Ovary (tissue), 10 donors: ENCODE measurements at places on chromosomes 7 and 10. TPM values are rescaled to one million over a fixed set of nuclear protein-coding genes. Genes with fewer than 3 reads are reported as not detected.

Gene NAT16
- total RNA-seq: not detected

Gene CALHM3
- total RNA-seq: not detected

Gene PTF1A
- total RNA-seq: not detected

- no peaks in the 10 kb centered on the region for H3K36me3 ChIP-seq
- no peak for DNase-seq
These were observed 171.1 kb downstream of the GLI3 start for GRCh38 chr7:42065942-42066341.

Gene TMEM229A
- total RNA-seq: not detected

Gene PTPRE
- total RNA-seq: 7.4 TPM

Gene PAX4
- not detected for total RNA-seq

Gene UTF1
- 0.35 TPM for total RNA-seq

DNA sequence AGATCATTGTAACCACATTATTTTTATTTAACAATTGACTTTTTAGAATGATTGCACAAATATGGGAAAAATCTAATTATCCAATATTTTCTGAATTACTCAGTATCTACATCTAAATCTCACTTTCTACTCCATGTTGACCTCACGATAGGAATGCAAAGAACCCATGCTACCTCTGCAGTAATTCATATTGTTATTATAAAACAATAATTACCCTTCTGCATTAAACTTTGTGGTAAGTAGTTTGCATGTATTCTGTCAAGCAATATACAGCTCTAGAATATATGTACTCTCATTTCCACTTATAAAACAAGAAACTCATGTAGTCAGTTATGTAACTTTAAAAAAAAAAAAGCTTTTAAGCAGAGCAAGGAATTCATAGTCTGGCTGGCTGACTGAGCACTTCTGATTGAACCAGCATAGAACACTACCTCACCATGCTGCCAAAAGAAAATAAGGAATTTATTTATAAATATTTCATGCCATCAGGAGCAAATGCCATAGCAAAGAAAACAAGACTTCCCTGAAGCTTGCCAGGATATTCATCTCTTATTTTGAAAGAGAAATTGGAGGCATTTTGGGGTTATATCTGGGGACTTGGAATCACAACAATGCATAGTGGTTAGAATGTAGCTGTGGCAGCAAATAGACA, 895.7 kb downstream of the XPNPEP1 start:
- H3K4me3 ChIP-seq: no peak overlapping the region
- DNase-seq: no peak
- H3K36me3 ChIP-seq: no peaks in the 10 kb centered on the region
- no peaks in the 10 kb centered on the region for H3K4me1 ChIP-seq
- no peaks in the 10 kb centered on the region for H3K27me3 ChIP-seq
- H3K27ac ChIP-seq: no peak overlapping the region

Gene SHH
- not detected for total RNA-seq

- H3K4me3 ChIP-seq: no peak overlapping the region
- H3K27me3 ChIP-seq: no peaks in the 10 kb centered on the region
- H3K27ac ChIP-seq: no peak overlapping the region
- no peaks in the 10 kb centered on the region for H3K4me1 ChIP-seq
These were observed 11.0 kb upstream of the DNTT start for GRCh38 chr10:96292971-96293920.

Gene TMEM176A
- 141 TPM for total RNA-seq
